ENCODE measurements at places on chromosomes 1 and 21. TPM values are rescaled to one million over a fixed set of nuclear protein-coding genes. Genes with fewer than 3 reads are reported as not detected.

The CLIC6 gene
- total RNA-seq: not detected

DNA sequence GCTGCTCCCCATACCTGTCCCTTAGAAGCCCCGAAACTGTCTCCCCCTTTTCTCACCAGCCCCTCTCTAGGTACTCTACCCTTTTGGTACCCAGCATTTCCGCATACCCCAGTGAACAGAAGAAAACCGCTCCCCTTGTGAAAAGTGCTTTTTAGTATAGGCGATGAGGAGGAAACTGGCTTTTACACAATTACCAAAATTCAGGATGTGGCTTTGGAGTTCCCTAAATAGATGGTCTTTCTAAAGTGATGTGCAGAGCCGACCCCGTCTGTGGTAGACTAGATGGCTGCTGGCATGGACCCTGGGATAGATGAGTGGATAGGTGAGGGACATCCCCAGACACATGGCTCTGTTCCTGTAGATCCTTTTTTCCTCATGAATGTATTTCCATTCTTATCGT is 2.6 kb upstream of the PER3 start:
- DNase-seq: no peak

DNA sequence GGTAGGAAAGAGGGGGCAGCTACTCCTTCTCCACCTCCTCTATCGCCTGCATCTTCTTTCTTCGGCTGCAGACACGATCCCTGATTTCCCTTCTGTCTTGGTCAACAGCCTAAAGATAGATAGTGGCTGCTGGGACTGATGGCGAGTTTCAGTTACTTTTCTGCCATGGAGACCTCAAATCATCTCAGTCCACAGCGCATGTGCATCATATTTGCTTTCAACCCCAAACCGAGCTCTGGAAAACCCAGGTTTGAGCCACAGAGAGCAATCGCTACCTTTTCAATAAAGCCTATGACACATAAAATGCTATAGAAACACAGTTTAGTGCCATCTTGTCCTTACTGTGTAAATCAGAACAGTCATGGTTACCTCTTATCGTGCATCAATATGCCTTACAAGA is 142.9 kb upstream of the IRF2BP2 start:
- no peak for DNase-seq

DNA sequence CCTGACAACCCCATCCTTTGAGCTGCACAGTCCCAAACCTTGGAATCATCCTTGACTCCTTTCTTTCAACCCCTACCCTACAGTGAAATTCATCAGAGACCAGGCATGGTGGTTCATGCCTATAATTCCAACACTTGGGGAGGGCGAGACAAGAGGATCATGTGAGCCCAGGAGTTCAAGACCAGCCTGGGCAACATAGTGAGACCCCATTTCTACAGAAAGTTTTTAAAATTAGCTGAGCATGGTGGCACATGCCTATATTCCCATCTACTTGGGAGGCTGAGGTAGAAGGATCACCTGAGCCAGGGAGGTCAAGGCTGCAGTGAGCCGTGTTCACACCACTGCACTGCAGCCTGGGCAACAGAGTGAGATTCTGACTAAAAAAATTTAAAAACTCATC is 34.5 kb downstream of the RERE start:
- no peak for DNase-seq

- no peak for DNase-seq
Observed at GRCh38 chr1:215267495-215267894, 185.0 kb downstream of the KCNK2 start.
